NCI-H460 (cell line): ENCODE measurements at places on chromosomes 12 and 14.

GRCh38 chr12:124259154-124260066, 35.5 kb upstream of the RFLNA start:
- no peak for DNase-seq

- no peak for DNase-seq
These were observed 327.7 kb downstream of the LRIG3 start for GRCh38 chr12:58592475-58593207.

DNA sequence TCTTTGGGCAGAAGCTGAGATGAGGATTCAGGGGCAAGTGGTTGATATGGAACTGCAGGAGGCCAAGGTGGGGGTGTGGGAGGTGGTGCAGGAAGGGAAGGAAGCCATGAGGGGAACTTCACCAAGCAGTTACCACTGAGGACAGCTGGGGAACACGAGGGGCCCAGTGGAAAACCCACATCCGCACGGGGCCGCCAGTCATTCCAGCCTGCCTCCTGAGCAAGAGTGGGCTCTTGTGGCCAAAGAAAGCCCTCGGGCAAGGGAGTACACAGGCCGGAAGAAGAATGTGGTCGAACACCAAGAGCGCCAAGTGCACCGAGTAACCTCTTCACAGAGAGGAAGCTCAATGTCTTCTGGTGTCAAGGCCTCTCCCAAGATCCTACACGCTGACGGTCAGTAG, 252.2 kb upstream of the FOXN3 start:
- no peak for DNase-seq

- DNase-seq: no peak
These were observed 187.9 kb downstream of the ETV6 start for GRCh38 chr12:11837216-11837934.

- no peak for DNase-seq
These were observed 14.8 kb downstream of the SLC25A29 start for GRCh38 chr14:100291305-100292075.

DNA sequence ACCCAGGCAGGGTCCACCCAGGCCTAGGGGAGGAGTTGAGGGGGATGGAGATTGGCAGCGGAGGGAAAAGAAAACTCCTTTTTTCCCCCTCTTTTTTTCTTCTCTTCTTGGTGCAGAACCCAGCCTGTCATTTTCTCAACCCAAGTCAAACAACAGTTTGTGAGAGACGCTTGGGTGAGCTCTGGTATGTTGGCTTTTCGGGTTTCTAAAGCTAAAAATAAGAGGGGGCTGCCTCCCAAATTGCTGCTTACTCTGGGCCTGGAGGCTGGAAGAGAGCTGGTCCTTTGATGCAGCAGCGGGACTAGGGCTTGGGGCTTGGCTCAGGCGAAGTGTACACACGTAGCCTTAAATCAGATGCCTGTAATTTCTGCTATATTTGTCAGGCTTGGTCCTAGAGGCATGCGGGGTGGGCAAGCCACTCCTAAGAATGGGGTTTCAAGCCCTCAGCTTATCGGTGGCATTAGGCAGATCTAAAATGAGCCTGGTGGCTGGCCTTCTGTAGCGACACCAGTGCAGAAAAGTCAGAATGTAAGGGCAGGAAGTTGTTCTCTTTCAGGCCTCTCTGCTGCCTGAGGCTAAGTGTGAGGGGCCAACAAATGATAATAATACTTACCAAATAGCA, 816 bp upstream of the SLC8A3 start:
- DNase-seq: no peak

- no peak for DNase-seq
These were observed 215.2 kb downstream of the ERC1 start for GRCh38 chr12:1206118-1206734.

- no peak for DNase-seq
These were observed 2.3 kb downstream of the AKAP5 start for GRCh38 chr14:64467566-64467965.

GRCh38 chr12:52585946-52586345, 12.3 kb upstream of the KRT74 start:
- DNase-seq: no peak

GRCh38 chr12:3005736-3006135, 46.5 kb downstream of the TEAD4 start:
- no peak for DNase-seq

DNA sequence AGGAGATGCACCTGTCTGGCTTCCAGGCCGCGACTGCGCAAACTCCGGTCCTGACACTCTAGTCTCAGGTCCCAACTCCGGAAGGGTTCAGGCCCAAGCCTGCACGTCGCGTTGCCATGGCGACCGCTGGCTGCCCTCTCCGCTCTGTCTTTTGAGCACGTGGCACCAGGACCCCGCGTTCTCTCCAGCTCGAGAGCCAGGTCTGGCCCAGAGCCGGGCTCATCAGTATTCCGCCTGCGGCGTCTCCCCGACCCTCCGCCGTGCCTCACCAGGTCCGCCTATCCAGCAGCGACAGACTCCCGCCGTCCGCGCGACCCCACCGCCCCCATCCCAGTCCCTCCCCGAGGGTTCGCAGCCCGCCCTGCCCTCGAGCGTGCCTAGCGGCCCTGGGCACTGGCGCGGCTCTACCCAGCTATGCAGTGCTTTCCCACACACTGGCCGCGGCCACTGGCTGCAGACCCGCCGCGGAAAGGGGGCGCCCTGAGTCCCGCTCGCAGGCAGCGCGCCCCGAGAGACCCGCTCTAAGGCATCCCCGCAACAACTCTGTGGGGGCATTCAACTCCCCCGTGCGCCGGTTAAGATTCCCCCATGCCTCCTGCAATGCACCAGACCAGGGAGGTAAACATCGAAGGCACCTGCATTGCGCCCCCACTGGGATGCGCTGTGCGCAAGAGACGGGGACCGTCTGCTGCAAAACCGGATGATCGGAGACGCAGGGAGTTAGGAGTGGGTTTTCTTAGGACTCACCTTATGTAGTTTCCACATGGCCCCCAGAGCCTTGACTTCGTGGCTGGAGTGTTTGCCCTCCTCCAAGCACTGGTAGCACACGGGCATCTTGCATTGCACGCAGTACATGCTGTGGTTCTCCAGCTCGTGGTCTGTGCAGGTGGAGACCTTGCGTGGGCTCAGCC, 1.3 kb downstream of the TRIM9 start:
- DNase-seq: no peak

DNA sequence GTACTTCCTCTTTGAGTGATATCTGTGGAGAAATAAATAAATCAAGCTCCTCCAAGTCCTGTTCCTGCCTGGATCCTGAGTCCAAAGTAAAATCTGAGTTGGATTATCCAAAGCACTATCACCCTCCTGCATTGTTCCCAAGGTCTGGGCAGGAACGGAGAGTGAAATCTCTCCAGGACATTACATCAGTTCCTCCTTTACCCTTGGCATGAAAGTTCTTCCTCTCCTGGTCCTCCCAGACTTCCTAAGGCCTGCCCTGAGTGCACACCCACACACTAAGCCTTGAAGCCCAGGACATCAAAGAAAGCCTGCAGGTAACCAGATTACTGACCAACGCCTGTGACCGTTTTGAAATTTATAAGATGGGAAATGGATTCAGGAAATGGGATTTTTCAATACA, 206.8 kb upstream of the BCL2L14 start:
- DNase-seq: no peak

- DNase-seq: no peak
These were observed 421.9 kb upstream of the PRICKLE1 start for GRCh38 chr12:43011383-43011926.

DNA sequence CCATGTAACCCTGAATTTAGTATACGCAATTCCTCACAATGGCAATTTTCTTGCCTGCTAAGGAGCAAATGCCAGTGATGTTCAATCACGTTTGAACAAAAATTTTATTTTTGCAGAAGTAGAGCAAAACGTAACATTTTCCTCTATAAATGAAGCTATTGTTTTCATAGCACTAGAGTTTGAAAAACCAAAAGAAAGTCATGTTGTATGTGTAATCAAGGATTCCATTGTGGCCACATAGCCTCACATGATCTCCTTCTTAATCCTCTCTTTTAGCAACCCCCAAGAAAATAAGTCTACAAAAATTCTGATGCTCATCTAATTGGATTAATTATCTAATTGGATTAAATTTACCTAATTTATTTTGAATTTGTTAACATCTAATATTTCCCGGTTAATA, 1217.4 kb upstream of the FLRT2 start:
- no peak for DNase-seq

GRCh38 chr12:56721721-56722120, 3.4 kb downstream of the NACA start:
- no peak for DNase-seq

GRCh38 chr12:79326663-79327062, 364.1 kb downstream of the PAWR start:
- no peak for DNase-seq

DNA sequence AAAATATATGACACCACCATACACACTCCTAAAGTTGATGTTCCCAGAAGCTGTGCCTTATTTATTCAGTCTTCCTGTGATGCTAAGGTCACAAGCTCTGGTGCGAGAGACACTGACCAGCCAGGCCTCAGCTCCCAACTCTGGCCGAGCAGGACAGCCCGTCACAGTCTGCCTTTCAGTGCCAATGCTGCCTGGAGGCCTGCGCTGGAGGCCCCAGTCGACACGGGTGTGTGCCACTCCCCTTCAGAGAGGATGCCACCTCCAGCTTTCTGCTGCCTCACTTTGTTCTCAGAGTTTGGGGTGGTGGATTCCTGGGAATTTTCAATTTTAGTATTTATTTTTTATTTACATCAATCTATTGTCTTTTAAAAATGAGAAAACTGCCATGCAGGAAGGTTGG, 7.3 kb upstream of the PAPLN start:
- no peak for DNase-seq

GRCh38 chr12:7068240-7068993, 7.9 kb downstream of the C1S start:
- DNase-seq: no peak

DNA sequence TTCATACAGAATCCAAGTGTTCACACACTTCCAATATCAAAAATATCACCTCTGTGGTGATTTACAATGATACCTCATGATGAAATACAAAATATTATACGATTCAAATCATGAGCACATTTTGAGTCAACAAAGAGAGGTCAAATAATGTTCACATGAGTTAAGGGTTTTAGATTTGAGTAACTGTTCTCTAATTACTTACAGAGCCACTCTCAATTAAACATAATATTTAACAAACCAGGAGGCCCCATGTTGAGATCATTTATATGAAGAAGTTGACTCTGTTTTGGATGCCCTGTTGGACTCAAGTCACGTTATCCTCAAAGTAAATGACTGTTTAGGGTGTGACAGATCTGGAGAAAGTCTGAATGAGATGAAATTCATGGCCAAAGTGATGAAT, 53.5 kb downstream of the NUAK1 start:
- DNase-seq: no peak

DNA sequence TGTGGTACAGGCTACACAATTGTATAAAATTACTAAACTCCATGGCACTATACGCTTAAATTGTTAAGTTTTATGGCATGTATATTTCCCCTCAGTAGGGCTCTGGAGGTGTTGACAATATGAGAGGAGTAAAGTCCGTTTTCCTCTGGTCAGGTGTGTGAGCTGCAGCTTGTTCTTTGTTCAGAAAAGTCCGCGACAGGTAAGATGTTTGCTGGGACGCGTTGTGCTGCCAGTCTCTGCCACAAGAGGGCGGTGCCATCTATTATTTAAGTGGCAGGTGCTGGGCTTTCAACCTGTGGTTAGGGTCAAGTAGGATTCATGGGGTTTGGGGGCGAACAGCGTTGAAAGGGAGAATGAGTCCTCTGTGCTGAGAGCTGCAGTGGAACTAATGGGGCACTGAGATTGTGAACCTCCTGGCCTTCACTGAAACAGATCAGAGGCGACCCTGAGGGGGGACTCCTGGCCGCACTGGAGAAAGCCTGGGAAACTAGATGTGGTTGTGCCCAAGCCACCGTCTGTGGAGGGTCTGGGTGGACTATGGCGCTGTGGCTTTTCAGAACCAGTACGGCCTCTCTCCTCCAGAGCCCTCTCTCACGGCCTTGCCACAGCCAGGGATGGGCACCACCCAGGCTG, 179.0 kb downstream of the SLC15A4 start:
- DNase-seq: no peak

DNA sequence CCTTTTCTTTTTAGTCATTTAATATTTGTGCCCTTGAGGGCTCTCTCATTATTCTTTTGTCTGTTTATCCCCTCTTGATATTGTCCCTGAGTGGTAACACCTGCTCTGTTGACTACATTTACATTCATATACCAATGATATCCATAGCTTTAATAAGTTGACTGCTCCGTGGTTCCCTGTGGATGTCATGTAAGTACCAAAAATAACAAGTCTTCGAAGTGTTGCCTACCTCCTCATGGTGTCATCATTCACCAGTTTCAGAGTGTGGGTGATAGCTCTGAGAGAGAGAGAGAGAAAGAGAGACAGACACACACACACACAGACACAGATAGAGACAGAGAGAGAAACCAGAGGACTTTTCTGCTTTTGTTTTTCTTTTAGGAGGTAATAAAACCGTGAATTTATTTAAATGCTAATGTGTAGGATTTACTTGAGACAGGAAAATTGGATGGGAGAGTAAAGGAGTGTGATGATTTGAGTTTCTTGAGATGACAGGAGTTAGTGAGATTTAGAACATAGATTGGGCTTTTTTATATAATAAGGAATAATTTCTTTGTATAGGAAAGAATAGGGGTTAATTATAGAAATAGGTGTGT, 52.2 kb downstream of the PAPOLA start:
- DNase-seq: no peak

DNA sequence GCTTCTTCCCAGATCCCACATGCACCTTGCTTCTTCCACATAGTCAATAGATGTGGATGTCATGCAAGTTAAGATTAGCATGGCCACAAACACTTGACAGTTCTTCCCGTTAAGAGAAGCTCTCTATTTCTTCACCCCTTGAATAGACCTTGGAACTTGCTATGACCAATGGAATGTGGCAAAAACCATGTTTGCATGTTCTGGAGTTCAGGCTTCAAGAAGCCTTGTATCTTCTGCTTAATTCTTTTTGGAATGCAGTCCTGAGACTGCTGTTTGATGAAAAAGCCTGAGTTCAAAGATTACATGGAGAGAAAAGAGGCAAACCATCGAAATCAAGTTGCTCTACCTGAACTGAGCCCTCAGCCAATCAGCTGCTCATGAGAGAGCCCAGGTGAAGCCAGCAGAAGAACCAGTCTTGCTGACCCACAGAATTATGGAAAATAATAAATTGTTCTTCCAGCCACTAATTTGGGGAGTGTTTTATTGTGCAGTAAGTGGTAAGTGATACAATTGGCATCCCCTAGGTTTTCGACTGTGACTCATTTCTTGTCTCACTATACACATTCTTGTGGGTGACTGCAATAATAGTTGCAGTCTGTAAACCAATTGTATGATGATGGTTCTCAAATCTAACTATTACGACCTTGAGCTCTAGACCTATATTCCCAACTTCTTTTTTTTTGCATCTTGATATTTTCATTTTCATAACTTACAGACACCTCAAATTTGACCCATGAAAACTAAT, 12.6 kb downstream of the RASSF9 start:
- no peak for DNase-seq

DNA sequence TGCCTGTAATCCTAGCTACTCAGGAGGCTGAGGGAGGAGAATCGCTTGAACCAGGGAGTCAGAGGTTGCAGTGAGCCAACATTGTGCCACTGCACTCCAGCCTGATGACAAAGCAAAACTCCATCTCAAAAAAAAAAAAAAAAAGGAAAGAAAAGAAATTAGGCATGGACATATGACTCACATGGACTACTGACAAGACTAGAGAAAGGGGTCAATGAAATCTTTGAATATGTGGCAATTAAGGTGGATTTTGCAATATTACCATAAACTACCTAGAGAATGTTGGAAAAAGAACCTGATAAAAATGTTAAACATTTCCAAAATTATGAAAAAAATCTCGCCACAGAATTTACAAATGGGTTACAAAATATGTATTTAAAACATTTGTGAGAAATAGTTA, 873.6 kb downstream of the C12orf50 start:
- no peak for DNase-seq

GRCh38 chr14:63896278-63896720, 43.5 kb downstream of the SYNE2 start:
- DNase-seq: no peak
